Activated gamma-delta T cell treated with Interleukin-2 at 50 U/mL for 16 hours (primary cell): ENCODE measurements at places on chromosomes 5 and 9.

- DNase-seq = no peak
These were observed 48.9 kb downstream of the JMY start for GRCh38 chr5:79284846-79285245.

GRCh38 chr9:36835271-36835996 lies 198.6 kb downstream of the PAX5 start:
- no peak for DNase-seq

GRCh38 chr5:16844952-16845351 lies 91.1 kb downstream of the MYO10 start:
- DNase-seq = no peak

DNA sequence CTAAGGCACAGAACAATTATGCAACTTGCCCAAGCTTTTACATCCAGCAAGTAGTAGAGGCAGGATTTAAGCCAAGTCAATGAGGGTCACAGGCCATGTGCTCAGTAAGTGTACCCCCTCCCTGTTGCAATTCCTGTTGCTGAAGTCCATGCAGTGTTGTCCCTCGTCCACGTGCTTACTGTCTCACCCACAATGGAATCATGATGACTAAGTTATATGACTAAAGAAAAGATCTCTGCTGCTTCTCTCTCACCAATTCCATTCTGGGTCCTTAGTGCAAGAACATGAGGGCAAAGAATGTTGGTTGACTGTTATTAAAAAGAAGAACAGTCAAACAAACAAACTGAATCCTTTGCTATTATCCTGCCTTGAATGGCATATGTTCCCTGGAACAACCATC lies 233.6 kb upstream of the SLC24A2 start:
- DNase-seq = no peak

DNA sequence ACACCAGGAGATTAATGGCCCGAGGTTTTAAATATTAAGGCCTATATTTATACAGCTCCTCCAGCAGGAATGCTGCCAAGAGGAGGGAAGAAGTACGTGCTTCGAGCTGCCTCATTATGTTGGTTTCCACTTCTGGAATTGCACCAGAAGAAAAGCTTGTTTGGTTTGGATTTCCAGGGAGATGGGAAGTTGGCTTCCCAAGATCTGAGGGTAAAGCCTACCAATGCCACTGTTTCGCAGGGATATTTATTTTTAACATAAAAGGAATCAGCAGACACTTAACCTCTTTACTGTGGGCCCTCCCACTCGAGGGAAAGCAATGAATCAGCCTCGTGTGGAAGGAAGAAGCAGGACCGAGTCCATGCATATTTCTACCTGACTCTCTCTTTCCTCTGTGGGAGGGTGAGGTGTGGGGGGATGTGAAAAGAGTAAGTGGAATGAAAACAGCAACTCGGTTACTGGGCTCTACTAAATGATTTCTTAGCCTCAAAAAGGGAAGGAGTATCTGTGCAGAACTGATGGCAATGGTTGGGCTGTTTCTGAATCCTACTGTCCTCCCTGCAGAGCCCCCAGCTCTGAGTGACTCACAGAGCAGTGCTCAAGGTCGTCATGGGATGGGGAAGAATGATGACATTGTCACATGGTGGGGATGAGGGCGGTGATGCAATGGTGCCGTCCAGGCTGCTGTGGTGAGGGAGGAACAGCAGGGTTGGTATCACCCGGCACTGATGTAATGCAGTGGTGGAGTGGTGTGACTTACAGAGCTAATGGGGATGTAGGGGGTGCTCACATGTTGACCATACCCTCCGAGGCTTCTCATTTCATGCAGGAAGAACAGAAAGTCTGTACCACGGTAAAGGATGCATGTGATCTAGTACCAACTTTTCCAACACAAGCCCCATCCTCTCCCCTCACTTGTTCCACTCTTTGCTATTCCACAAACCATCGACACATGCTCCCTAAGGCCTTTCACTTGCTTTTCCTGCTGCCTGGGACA lies 215.0 kb upstream of the PANK3 start:
- no peak for DNase-seq

DNA sequence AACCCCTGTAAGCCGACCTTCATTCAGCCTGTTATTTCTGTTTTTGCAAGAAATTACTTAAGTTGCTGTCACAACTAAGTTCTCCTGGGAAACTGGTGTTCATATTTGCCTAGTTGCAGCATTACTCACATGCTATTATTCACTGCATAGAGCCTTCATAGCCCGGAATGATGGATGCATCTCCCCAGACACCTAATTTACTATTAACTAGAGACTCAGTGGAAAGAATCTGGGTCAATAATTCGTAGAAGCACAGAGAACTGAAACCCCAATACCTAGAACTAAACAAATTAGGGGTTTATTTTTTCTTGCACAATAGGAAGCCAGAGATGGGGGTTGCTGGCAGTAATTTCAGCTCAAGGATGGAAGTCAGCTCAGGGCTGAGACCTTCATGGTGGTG lies 45.7 kb upstream of the FAM170A start:
- DNase-seq = no peak

GRCh38 chr5:35890021-35891020 lies 33.6 kb downstream of the IL7R start:
- no peak for DNase-seq

DNA sequence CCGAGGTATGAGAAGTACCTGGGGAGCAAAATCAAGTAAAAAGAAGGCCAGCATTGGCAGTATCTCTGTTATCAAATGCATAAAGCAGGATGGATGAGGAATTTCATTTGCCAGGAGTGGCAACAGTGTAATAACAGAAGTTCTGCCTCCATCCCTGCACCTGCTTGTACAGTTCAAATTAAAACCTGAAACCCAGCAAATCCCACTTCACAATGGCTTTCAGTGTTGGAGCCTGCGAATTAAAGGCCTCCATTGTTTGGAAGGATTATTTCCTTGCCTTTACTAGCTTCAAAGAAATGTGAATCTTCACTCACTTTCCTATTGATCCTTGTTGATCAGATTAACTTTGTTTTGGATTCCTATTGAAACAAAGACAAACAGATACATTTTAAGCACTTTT lies 31.5 kb upstream of the IRX1 start:
- DNase-seq = no peak

- DNase-seq = no peak
These were observed 48.2 kb downstream of the HMHB1 start for GRCh38 chr5:143860211-143860610.

DNA sequence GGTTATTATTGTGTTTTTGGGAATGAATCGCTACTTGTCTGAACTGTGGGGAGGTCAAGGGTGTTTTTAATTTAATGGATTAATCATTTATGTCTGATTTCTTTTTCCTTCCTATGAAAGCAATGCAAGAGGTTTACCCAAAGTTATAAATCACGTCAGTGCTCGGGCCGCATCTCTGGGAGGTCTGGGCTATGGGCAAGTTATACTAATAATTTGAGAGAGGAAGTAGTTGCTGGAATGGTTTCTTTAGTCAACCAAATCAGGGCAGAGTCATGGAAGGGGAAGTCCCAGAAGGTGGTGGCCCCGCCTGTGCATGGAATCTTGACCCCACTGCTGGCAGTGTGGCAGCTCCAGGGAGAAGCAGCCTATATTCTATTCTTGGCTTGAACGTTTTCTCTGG lies 180.2 kb downstream of the HSPA4 start:
- no peak for DNase-seq

GRCh38 chr5:180423598-180423997 lies 70.5 kb upstream of the GFPT2 start:
- DNase-seq = no peak

GRCh38 chr5:11852717-11853087 lies 51.5 kb downstream of the CTNND2 start:
- DNase-seq = no peak

DNA sequence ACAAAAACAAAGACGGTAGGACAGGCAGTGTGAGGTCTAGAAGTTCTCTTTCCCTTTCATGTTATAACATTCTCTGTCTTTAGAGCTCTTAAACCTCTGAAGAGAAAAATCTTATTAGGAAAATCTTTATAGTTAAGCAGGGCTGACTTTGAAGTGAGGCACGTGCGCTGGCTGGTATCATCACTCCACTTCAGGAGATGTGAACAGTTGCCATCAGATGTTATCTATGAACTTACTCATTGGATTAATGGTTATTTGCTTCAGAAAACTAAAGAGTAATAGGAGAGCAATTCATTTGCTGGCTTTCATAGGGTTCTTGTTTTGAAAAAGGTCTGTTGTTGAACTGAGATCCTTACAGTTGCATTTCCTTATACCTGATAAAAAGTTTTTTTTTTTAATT lies 25.7 kb downstream of the LRRTM2 start:
- DNase-seq = no peak
